Lung microvascular endothelial cell (primary cell): ENCODE measurements at places on chromosomes 2 and 18. TPM values are rescaled to one million over a fixed set of nuclear protein-coding genes. Genes with fewer than 3 reads are reported as not detected.

DNA sequence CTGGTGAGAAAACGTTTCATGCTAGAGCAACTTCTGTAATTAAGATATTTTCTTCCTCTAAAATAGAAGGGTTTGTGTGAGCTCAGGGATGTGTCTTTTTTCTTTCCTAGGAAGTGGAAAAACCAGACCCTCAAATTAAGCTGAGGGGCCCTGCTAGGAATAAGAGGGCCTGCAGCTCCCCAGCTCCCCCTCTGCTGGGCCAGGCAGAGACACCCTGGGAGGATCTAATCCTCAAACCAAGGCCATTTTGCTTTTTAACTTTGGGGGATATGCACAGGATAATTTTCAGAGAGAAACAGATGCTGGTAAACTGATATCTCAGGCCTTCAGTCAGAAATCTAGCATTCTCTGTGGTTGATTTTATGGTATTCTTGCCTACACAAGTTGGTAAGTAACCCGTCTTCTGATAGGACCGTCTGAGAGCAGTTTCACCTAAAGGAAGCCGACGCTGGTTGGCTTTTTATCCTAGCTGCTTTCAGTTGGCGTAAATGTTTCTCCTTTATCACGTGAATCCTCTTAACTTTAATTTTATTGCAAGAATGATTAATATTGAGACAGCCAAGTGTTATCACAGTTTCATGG is 34.8 kb downstream of the SNTG2 start:
- DNase-seq = no peak

DNA sequence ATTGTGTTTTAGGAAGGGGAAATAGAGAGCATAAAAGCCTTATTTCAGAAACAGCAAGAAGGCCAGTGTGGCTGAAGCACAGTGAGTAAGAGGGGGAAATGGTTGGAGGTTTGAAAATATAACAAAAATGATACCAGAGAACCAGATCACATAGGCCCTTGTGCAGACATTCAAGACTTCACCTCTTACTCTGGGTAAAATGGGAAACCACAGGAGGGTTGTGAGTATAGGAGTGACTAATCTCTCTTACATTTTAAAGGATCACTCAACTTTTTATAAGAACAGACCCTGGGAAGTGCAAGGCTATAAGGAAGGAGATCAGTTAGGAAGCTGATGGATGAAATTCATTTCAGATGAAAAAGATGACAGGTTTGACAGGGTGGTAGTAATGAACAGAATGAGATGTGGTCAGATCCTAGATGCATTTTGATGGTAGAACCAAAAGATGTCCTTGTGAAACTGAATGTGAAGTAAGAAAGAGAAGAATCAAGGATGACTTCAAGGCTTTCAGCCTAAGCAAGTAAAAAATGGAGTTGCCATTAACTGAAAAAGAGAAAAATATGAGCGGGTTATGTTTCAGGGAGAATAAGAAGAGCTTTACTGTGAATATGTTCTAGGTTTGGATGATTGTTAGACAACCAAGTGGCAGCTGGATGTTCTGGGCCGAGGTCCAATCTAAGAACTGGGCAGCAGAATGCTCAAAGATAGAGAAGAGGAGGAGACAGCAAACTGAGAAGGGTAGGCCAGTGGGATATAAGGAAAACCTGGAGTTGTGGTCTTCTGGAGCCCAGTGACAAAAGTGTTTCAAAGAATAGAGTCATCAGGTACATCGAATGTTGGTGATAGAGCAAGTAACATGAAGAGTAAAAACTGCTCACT is 65.1 kb downstream of the USP40 start:
- DNase-seq = no peak

DNA sequence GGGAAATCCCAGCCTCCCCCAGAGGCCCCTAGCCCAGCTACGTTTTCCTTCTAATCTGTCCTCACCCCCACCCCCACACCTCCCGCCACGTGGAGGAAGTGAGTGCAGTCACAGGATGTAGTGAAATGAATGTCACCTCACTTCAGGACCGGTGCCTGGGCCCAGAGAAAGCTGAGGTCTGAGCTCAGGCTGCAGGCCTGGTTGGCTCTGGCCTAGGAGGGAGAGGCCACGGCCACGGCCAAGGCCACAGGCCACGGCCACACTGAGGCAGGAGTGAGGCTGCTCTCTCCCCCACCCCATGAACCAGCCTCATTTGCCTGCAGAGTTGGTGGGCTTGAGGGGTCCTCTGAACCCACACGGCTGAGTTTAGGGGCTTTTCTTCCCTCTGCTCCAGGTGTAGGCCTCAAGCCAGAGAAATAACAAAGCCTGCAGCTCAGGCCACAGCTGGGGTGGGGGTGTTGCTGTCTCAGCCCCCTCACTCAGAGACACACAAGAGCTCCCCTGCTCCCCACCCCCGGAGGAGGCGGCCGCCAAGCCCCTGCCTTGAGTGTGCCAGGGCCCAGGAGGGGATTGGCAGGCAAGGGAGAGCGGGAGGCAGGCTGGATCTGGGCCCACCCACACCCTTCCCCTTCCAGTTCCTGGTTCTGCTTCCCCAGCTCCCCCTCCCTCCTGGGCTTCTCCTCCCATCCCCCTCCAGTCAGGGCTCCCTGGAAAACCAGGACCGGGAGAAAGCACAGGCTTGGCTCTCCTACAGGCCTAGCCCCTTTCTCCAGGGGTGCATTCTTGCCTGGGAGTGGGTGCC is 27.0 kb downstream of the DNMT3A start:
- peak; percentile 73 for DNase-seq

DNA sequence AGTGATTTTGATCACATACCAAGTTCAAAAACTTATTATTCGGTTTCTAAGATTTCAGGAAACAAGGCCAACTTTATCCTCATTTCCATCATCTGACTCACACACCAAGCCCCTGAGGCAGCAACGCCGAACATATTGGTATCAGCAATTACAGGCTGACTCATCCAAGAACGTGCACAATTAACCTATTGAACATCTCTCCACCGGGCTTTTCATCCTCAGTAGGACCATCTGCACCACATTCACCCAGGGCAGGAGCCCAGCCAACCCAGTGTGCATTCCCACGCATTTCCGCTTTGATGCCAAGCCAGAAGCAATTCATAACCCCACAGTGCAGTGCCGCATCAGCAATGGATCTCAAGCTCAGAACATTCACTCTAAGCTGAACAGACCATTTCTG is 52.9 kb downstream of the SCG2 start:
- peak; percentile 93 for DNase-seq

DNA sequence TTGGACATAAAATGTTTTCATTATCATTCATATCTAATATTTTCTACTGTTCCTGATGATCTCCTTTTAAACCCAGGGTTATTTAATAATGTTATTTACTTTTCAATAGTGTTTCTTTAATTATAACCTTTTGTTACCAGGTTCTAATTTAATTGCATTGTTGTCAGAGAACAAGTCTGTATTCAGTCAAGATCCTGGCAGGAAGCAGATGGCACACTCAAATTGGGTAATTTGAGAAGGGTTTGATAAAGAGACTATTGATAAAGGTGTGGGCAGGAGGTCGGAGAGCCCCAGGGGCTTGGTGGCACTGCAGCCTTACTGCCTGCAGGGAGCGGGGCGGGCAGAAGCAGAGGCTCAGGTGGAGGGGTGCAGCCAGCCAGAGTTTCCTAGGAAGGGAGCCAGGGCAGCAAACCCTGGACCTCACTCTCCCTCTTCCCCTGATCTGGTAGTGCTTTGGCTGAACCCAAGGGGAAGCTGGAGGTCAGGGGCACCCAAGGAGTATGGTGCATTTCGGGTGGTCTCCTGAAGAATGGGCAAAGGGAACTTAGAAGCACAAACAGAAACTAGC is 2.3 kb upstream of the KIF1A start:
- DNase-seq = no peak

GRCh38 chr18:3998698-3999333 is 456.3 kb downstream of the DLGAP1 start:
- DNase-seq = peak; percentile 57

VWA3B gene
- not detected in 2 replicates for total RNA-seq
